ENCODE measurements at places on chromosomes 5 and 9.

- DNase-seq, result peak; percentile 46
Measured at GRCh38 chr5:128413356-128413755, 124.7 kb downstream of the FBN2 start.

GRCh38 chr5:127411381-127411780 is 106.1 kb upstream of the PRRC1 start:
- no peak for DNase-seq

DNA sequence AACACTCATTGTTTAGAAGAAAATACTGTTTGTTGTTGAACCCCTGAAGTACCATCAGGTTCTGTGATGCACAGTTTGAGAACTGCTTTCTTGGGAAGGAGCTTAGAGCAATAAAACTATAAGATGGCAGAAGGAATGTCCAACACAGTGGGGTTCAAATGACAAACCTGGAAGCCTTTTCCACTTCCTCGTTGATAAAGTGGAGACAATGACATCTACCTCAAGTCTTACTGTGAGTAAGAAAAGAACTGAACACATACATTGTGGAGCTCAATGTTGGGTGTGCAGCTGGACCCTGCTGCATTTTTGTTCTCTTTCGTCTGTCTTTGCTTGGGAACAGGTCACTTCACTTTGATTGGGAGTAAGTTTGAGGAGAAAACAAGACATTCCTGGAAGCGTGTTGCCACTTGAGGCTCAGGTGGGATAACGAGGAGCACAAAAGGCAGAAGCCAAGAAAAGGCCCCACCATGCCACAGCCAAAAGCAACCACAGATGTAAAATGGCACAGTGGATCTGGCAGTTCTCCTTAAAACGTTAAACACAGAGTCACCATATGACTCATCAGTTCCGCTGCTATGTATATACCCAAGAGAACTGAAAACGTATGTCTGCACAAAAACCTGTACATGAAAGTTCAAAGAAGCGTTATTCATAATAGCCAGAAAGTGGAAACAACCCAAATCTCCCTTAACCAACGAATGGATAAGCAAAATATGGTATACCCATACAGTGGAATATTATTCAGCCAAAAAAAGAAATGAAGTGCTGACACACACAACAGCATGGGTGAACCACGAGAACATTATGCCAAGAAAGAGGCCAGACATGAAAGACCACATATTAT is 42.9 kb upstream of the SUB1 start:
- peak; percentile 50 for DNase-seq

GRCh38 chr5:51465165-51465564 is 81.9 kb downstream of the ISL1 start:
- peak; percentile 26 for DNase-seq

DNA sequence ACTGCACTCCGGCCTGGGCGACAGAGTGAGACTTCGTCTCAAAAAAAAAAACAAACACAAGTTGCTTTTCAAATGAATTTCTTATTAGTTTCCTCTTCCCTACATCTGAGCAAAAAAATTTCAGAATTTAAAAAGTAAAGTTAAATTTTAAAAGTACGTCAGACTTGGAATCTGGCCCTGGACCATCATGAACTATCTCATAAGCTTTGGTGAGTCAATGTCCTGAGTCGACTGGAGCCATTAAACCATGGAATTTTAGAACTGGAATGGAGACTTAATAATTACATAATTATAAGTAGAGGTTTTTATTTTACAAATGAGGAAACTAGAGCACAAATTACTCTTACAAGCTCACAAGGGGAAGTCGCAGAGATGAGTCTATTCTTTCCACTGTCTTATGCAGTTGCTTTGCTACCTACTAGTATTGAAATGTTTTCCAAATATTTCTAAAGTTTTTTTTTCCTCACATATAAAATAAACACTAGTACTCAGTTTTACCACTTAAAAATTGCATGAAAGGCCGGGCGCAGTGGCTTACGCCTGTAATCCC is 98.0 kb upstream of the ZNF608 start:
- DNase-seq, result no peak

DNA sequence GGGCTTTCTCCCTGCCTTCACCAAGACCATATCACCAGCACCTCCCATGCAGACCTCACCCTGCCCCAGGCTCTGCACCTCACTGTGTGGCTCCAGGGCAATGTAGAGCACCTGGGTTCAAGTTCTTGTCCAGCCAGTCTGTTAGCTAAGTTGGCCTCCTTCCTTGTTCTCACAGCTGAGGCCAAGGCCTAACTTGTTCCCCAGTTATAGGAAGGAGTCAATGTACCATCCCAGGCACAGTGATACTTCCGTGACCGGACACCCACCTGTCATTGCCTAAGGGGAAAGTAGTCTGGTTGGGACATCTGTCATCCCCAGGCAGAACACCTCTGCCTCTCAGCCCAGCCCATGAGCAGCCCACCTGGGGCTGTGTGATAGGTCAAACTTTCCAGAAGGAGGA is 14.4 kb upstream of the ARAP3 start:
- no peak for DNase-seq

DNA sequence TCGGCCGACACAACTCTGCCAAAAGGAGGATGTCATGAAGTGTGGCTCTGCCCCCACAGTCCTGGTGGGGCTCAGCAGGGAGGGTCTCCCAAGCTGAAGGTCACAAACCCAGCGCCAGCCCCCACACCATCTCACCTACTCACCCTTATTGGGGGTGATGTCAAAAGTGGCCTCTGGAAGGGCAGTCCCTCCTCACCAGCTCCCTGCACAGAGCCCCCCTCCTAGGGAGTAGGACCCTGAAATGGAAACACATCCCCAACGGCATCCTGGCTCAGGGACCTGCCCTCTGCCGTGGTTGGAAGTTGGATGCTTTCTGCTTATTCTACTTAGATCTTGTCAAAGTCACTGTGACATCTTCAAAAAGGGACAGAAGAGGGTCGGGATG is 89.5 kb downstream of the NSUN2 start:
- DNase-seq, result no peak

DNA sequence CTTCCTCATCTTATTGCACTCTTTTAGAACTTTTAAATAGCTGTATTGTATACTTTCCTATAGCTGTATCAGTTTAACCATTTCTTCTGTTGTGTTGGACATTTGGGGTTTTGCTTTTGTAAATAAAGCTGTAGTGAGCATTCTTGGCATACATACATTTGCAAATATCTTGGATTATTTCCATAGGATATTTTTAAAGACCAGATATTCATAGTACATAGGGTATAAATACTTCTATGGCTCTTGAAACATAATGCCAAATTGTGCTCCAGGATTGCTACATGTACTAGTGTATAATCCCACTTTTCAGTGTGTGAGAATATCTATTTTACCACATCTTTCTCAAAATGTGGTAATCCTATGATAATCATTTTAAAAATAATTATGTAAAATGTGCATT is 51.2 kb downstream of the SCAMP1 start:
- no peak for DNase-seq

DNA sequence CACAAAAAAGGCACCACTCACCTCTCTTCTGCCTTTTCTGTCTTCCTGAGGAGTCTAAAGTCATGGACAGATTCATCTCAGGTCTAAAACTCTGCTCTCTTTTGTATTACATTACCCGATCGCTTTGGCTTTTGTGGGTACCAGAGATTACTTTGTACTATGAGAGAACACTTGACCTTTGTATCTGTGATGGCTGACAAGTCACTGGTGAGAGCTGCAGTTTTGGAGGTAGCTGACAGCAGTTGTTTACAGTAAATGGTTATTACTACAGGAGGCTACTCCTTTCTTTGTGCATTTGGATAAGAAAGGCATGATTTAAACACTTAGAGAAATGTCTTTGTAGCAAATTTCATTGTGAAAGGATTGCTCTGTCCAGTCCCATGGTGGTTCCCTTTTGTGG is 307.3 kb downstream of the FBXL17 start:
- no peak for DNase-seq

- no peak for DNase-seq
Measured at GRCh38 chr9:106755736-106756135, 107.2 kb upstream of the ZNF462 start.

DNA sequence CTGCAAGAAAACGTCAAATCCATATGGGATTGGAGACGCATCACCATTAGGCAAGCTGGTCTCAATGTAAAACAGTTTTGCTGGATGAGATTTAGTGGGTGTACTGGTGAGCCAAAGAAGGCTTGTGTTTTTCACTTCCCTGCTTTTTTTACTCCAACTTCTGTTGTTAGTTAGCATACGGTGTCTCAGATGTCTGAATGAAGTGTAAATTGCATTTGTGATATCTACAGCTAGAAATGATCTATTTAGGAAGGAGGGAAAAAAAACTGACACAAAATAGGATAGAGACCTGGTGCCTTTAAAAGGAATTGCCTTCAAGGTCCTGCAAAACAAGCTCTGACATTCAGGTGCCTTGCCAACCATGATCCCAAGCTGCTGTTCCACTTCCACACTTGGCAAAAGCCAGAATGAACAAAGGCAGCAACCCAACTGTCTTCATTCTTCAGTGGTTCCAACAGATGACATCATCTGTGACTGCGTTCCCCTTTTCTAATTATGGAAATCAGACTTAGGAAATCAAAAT is 104.2 kb upstream of the RAI14 start:
- no peak for DNase-seq

DNA sequence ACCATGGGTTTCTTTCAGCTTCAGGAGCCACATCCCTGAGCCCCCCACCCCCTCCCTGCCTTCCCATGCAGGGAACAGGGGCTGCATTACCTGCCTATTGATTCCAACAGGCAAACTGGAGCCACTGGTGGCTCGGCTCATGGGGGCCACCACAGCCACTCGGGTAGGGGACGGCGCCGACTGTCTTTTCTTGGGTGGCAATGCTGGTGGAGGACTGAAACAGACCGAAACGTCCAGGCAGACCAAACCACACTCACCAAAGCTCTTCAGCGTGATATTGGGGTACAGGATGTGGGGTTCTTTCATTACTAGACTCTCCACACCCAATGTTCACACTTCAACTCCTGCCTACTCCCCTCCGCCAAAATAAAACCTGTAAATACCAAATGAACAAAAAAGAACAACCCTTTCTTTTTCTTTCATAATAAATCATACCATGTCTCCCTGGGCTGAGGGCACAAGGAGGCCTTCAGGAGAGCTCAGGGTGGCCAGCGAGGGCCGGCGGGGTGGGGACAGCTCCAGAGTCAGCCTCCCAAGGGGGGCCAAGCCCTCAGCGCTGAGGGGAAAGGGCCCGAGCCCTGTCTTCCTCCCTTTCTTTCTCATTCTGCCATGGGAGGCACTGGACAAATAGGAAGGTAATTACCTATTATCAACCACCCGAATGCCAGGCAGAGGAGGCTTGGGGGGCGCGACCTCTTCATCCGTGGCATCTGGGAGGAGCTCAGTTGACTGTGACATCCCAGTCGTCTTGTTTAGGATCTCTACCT is 83.3 kb downstream of the PRRT1B start:
- no peak for DNase-seq

DNA sequence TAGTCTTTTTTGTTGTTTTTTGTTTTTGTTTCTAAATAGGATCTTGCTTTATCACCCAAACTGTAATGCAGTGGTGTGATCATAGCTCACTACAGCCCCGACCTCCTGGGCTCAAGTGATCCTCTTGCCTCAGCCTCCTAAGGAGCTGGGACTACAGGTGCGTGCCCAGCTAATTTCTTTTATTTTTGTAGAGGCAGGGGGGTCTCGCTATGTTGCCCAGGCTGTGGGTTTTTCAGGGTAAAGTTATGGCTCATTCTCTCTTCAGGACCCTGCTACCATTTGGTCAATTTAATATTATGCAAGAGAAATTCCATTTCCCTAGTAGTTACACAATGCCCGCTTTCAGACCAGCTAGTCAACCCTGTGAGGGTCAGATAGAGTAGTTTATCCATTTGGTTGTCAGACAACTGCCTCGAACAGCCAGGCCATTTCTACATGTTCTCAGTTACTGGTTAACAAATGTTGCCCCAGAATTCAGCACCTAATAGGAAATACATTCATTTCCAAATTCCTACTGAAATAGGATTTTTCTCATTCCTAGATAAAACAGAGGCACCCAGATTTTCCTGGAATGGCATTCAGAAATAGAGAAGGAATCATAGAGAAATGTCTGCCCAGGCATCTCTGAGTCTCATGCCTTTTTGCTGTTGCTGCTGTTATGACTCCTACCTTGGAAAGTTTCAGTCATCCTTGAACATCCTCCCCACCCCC is 6.4 kb upstream of the GLIS3 start:
- no peak for DNase-seq

DNA sequence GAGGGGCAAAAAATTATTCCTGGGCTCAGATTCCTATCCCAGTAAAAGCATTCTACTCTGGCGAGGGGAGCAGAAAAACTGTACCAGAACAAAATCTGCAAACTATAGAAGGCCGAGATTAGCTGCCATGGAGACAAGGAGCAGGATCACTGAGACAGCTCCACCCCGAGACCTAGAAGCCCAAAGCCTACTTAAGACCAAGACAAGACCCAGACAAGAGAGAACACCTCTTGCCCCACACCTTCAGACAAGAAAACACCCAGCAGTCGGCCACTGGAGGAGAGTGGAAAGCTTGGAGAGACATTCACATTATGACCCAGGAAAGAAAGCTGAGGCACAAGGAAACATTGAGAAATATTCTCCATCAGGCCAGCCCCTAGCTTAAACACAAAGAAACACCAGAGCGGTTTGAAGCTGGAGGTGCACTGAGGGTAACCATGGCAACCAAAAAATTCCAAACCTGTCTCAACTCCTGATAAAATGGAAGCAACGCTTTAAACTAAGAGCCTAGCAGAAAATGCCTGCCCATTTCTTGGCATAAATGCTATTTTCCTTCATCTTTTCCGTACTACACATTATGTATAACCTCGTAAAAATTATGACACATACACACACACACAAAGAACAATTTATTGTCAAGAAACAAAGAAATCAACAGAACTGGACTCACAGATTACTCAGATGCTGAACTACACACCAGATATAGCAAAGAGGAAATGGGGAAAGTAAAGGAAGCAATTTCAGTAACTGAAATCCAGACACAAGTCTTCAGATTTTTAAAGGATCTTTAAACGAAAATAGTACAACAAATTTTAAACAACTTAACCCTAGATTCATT is 53.8 kb upstream of the FTMT start:
- no peak for DNase-seq

GRCh38 chr9:72772661-72773060 is 180.2 kb downstream of the ALDH1A1 start:
- DNase-seq, result peak; percentile 15

DNA sequence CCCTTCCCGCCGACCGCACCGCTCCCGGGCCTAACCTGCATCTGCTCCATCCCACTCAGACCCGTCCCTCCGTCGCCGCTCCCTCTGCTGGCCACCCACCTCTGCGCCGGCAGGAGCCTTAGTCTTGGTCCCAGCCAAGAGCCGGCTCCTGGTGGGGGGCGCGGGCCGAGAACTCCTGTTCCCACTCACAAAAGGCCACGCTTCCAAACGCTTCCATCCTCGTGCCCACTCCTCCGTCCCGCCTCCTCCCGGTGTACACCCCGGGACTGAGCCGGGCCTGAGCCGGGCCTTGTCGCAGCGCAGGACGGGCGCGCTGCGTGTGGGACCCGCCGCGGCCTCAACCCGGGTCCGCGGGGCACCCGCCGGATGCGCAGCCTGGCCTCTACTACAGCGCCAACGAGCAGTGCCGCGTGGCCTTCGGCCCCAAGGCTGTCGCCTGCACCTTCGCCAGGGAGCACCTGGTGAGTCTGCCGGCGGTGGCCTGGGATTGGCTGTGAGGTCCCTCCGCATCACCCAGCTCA is 7.5 kb downstream of the ADAMTS13 start:
- no peak for DNase-seq

- no peak for DNase-seq
Measured at GRCh38 chr5:169652057-169652456, 15.0 kb downstream of the DOCK2 start.

Measured in astrocyte of the spinal cord (primary cell).